ENCODE measurements at places on chromosomes 12 and 14.

DNA sequence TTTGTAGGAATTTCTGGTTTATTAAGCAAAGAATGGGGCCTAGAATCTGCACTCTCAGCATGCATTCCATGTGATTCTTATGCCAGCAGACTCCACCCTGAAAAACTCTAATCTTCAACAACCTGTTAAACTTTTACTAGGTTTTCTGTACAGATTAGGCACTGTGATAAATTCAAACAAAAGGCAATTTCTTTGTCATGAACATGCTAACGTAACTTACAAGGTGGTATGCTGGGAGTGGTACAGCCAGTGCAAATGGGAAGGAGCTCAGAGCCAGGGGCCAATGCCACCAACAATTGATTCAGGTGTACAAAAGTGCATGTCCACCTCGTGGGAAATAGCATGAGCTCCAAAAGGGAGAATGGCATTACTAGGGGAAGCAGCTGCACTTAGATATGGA, 83.0 kb downstream of the PPFIBP1 start:
- no peak for DNase-seq

DNA sequence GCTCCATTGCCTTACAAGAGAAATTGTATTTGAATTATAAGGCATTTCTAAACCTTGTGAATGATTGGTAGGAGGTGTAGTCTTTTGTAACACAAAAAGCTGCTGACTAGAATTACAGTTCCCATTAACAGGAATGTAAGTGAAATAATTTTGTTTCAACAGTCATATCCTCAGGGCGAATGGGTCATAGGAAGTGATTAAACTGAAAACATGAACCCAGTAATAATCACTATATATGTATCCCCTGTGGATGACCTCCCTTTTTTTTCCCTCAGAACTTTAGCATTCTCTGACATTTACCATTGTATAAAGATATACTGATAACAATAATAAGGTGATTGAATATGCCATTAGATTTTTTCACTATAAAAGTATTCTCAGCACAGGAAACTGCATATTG, 312.3 kb downstream of the ATP23 start:
- DNase-seq = no peak

DNA sequence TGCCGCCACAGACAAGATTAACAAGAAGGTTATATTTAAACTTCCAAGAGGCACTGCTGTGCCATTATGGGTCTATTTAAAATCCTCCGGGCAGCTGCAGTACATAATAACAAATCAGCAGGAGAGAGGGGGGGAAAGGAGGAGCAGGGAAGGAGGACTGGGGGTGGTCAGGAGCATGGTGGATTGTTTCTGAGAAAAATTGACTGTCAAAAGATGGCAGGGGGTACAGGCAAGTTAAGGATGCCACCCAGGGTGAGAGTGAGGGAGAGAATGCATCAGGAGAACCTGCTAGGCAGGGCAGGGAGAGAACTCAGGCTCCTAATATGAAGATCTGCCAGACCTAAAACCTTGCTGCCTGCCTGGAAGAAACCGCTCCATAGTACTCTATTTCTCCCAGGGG, 181.8 kb downstream of the GRIN2B start:
- no peak for DNase-seq

DNA sequence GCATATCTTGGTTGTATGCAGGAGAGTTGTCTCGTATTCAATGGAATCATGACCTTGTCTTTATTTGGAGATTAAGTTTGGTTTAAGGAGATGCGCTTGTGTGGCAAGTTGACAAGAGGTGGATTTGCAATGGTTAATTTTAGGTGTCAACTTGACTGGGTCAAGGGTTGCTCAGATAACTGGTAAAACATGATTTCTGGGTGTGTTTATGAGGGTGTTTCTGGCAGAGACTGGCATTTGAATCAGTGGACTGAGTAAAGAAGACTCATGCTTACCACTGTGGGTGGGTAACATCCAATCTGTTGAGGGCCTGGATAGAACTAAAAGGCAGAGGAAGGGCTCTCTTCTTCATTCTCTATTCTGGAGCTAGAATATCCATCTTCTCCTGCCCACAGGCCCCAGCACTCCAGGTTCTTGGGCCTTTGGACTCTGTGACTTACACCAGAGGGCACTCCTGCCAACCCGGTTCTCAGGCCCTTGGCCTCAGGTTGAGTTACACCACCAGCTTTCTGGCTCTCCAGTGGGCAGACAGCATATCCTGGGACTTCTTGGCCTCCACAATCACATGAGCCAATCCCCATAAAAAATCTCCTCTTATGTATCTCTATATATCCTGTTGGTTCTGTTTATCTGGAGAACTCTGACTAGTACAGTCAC, 141.5 kb upstream of the ARID2 start:
- DNase-seq = no peak

- no peak for DNase-seq
Measured at GRCh38 chr12:45468751-45469615, 253.1 kb downstream of the ANO6 start.

GRCh38 chr12:89470741-89471509, 53.7 kb downstream of the GALNT4 start:
- DNase-seq = no peak

- peak; percentile 7 for DNase-seq
Measured at GRCh38 chr12:91355150-91356006, 172.8 kb upstream of the DCN start.

- no peak for DNase-seq
Measured at GRCh38 chr12:104823985-104824461, 134.1 kb downstream of the SLC41A2 start.

GRCh38 chr12:130461447-130461815, 123.7 kb downstream of the PIWIL1 start:
- DNase-seq = no peak

- peak; percentile 85 for DNase-seq
Measured at GRCh38 chr14:106872611-106873446, 1346.4 kb downstream of the TMEM121 start.

- DNase-seq = no peak
Measured at GRCh38 chr14:56087671-56088471, 30.3 kb upstream of the PELI2 start.

DNA sequence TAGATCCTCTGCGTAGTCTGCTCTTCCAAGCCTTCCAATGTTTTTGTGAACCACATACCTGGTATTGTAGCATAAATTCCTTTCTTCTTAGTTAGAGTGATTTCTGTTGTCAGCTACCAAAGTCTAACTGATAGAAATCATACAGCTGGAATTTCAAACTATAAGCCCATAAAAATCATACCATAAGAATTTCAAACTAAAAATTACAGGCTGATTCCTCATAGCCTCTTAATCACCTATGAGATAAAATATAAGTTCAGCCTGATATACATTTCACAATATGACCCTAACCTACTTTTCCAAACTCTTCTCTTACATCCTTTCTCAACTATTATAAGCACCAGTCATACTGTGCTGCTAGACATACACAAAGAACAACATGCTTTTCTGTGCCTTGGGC, 64.8 kb downstream of the PTHLH start:
- DNase-seq = no peak

GRCh38 chr14:36756226-36756625, 94.6 kb downstream of the PAX9 start:
- DNase-seq = no peak

DNA sequence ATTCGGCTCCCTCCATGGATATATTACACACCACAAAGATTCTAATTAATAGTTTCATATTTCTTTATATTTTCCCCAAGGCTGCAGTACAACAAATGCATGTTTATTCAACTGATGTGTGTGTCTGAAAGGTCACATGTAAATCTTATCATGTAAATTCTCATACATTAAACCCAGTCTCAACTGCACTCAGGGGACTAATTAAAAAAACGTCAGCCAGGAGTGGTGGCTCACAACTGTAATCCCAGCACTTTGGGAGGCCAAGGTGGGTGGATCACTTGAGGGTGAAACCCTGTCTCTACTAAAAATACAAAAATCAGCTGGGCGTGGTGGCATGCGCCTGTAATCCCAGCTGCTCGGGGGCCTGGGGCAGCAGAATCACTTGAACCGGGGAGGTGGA, 67.8 kb downstream of the MAP3K9 start:
- DNase-seq = no peak

- DNase-seq = no peak
Measured at GRCh38 chr14:54564071-54564867, 2.7 kb upstream of the SAMD4A start.

GRCh38 chr12:71237128-71237527, 79.3 kb upstream of the TSPAN8 start:
- no peak for DNase-seq

All from activated T-cell treated with anti-CD3 and anti-CD28 coated beads for 4 hours (primary cell).